ENCODE measurements at places on chromosomes 16 and 17. TPM values are rescaled to one million over a fixed set of nuclear protein-coding genes. Genes with fewer than 3 reads are reported as not detected.

GRCh38 chr16:81445143-81445961 is 744 bp downstream of the CMIP start:
- peak; percentile 62 for DNase-seq

- no peak for DNase-seq
Measured at GRCh38 chr17:39543664-39544063, 64.1 kb downstream of the NEUROD2 start.

- DNase-seq = peak; percentile 76
Measured at GRCh38 chr16:15704545-15704987, 54.5 kb downstream of the NDE1 start.

DNA sequence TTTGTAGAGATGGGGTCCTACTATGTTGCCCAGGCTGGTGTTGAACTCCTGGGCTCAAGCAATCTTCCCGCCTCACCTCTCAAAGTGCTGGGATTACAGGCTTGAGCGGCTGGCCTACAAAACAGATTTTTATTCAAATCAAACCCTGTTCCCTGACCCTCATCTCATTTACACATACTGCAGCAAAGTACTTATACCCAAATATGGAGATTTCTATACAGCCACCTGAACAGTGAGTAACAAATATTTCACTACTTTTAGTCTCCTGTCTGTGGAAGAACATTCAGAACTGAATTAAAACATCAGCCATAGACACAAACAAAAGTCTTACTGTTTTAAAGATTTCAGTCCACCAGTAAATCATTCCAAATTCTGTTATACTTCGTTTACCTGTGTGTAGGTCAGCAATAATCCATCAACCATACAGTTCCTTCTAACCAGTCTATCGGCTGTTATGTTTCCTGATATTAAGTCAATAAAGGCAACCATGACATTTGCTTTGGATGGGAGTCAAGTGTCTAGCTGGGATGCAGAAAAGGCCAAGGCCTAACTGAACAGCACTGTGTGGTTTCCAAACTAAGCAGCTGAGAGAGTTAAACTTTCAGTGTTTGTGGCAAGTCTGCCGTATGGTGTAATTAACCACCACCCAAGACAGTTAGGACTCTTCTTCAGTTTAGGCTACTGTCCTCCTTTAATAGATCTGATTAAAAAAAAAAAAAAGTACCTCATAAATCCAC is 22.3 kb downstream of the ERN1 start:
- DNase-seq = no peak

The SPECC1 gene
- total RNA-seq = 10.3 TPM

The GPR142 gene
- 0.15 TPM for total RNA-seq

The CES3 gene
- total RNA-seq = 1.6 TPM

- no peak for DNase-seq
Measured at GRCh38 chr17:50051082-50051576, 4.8 kb upstream of the ITGA3 start.

GRCh38 chr17:8284126-8284525 is 4.3 kb upstream of the RANGRF start:
- DNase-seq = no peak

The KRT15 gene
- total RNA-seq = 0.32 TPM

The KIAA0513 gene
- 9.5 TPM for total RNA-seq

DNA sequence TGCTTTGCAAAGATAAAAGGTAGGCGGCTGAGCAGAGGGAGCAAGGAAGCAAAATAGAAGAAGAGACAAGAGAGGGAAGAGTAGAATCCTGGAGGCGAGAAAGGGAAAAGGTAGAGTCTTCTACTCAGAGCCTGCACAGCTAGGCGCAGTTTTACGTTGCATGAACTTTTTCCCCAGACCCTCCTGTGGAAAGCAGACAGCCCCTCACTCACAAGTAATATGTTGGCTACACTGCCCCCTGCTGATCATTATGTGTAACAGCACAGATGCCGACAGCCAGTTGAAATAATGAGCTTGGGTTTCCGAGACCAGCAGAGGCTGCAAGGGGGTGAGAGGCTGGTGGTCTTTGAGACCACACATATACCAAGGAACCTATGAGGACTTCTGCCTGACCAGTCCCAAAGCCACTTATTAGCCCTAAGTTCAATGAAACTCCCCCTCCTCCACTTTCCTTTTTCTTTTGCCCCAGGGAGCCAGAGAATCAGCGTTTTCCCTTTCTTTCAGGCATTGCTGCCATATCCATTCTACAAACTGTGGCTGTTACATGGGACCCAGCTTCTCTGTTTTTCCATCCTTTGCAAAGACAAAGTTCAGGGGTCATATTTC is 22.5 kb upstream of the CMTR2 start:
- no peak for DNase-seq

GRCh38 chr17:44159519-44160210 is 10.8 kb upstream of the ASB16 start:
- no peak for DNase-seq

GRCh38 chr17:75645889-75646637 is 12.8 kb downstream of the SMIM5 start:
- DNase-seq = no peak

DNA sequence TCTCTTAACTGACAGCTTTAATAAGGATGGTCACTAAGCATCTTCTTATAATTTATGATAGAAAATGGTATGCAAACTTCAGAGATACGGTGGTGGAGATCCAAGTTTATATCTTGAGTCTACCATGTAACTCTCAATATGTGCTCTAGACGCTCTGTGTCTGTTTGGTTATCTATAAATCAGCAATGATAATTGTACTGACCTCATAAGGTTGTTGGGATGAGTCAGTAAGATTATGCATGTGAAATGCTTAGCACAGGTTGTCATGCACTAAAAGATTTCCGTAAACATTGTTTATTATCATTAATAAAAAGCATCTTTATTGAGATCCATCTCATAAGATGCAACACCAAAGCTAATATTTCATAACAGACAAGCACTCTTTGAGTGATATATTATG is 1094.9 kb upstream of the EEF2KMT start:
- no peak for DNase-seq

The CASKIN2 gene
- total RNA-seq = 36.6 TPM

DNA sequence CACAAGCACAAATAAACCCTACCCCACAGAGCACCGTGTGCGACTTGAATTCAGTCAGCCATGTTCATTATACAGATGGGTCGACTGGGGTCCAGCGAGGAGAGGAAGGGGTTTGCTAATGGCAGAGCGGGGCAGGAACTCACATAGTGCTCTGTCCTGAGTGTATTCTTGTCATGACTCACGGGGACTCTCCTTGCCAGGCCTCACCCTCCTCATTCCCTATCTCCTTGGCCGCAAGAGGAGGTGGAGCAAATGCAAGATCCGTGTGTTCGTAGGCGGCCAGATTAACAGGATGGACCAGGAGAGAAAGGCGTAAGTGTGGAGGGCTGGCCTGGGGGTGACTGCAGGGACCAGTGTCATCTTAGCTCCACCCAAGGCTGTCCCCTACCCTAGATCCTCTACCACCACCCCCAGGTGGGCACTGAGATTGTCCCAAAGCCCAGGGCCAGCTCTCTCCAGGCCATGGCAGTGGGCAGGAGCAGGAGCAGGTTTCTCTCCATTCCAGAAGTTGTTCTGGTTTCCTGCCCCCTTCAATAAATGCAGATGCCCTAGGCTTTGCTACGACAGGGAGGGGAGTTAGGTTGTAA is 29.4 kb downstream of the SLC12A3 start:
- DNase-seq = no peak

The RPS2 gene
- total RNA-seq = 788 TPM

DNA sequence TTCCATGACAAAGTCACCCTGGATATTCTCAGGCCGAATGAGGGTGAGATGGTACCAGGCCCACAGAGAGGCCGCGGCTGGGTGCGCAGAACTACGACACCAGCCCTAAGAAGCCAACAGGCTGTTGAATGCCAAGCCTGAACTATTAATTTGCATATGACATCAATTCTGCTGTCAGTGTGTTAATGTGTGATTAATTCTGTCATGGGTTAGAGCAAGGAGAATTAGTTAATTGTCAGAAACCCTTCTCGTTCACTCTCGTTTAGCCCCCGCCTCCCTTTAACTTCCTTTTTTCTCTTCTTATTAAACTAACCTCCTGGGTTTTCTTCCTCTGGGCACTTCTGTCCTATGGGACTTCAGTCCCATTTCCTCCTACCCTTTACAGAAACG is 123.4 kb downstream of the ZFHX3 start:
- no peak for DNase-seq

- no peak for DNase-seq
Measured at GRCh38 chr16:66916518-66916917, 2.2 kb downstream of the CDH16 start.

DNA sequence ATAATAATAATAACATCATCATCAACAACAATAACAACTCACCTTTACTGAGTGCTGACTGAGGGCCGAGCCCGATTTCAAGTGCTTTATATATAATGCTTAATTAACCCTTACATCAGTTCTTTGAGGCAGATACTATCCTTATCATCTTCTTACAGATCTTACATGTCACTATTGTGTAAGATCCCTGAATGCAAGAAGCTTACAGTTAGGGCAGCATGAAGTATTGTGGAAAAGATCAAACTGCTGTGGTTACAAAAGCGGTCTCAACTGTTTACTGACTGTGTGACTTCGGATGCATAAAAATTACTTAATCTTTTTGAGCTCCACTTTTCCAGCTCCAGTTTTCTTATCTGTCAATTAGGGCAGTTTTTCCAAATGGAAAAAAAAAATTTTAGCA is 3.3 kb downstream of the VAT1 start:
- DNase-seq = no peak

- no peak for DNase-seq
Measured at GRCh38 chr16:51402785-51403184, 251.7 kb upstream of the SALL1 start.

The SLFN12L gene
- total RNA-seq = 0.32 TPM

- DNase-seq = no peak
Measured at GRCh38 chr16:73921295-73921694, 375.3 kb upstream of the PSMD7 start.

GRCh38 chr17:63150994-63151464 is 185.0 kb downstream of the TANC2 start:
- DNase-seq = no peak

DNA sequence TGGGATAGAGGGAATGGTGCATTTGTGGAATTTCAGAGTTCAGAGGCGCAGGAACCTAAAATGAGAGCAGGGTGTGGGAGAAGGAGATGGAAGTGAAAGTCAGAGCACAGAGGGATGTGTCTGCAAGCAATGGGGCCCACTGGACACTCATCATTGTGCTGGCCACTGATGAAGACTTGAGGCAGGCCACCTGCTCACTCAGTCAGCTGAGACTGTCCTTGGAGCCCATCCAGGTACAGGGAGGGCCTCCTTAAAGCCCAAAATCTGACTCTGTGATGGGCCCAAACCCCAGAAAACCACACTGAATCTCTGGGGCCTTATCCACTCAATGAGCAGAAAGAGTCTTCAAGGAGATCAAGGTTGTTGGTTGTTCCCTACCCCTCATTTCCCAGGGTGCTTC is 5.6 kb downstream of the GP2 start:
- DNase-seq = no peak

The ADORA2B gene
- total RNA-seq = 0.57 TPM

The DNAI2 gene
- not detected for total RNA-seq

GRCh38 chr17:81831957-81832607 is 1.0 kb downstream of the MCRIP1 start:
- no peak for DNase-seq

GRCh38 chr16:64452446-64452845 is 669.4 kb downstream of the CDH11 start:
- DNase-seq = no peak

DNA sequence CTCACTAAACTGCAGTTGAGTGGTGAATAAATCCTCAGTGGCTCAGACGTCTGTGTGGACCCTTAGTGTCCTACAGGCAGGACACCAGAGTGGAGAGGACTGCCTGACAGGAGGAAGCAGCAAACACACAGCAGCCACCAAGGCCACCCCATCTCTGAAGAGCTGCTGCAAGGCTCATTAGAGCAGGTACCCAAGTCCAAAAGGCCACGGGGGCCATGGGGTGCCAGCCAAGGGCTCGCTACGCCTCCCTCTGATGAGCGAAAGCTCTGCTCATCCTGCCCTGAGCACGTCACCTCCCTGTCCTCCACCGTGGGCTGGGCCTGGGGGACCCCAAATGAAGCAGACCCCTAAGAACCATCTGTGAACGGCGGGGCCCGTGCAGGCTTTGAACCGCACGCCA is 70.1 kb upstream of the DOC2B start:
- no peak for DNase-seq

DNA sequence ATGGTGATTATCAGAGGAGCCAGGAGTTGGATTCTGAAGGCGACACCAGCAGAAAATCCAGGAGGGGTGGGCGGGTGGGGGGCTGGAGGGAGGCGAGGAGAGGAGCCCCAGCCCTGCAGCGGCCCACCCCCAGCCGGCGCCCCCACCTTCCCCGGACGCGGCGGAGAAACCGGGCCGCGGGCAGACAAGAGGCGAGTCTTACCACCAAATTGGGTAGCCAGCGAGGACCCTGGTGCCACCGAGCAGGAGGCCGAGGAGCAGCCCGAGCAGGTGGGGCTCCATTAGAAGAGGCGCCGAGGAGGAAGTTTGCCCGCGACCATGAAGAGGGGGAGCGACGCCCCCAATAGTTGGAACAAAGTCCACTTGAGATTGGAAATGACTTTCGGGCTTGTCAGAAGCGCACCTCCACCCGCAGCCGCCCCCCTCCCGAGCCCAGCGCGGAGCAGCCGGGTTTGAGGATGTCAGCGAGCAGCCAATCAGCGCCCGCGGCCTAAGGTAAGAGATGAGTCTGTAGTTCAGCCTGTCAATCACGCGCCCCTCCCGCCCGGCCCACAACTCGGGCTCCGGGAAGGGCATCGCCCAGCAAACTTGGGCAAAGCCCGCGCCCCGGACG is at the start of gene WNT3:
WNT3 (minus strand) TSS at position 377 of the 613 bp plus-strand sequence; CDS start at position 282, 95 bp downstream.
- DNase-seq = peak; percentile 44

GRCh38 chr17:50904518-50905459 is 38.6 kb upstream of the TOB1 start:
- peak; percentile 63 for DNase-seq

DNA sequence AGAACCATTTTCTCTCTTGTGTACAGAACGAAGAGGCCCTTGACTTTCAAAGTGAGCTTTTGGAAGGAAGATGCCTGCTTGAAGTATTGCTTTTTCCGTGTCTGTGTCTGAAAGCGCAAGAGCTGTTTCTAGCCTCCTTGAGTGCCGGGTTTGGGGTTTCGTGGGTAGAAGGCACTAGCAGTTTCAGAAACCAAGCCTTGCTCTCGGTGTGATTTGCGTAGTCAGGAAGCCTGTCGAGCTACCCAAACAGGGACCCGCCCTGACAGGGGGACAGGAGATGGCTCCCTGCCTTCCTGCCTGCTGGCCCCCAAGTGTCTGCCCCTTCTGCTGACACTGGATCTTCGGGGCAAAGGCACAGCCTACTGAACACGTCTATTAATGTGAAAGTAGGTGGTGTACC is 322.0 kb downstream of the MAF start:
- DNase-seq = no peak

All from left ventricle myocardium superior (tissue), 1 donor.